ENCODE measurements at places on chromosomes 7 and 10.

GRCh38 chr7:26305090-26305868 is 13.6 kb downstream of the SNX10 start:
- no peak for DNase-seq

DNA sequence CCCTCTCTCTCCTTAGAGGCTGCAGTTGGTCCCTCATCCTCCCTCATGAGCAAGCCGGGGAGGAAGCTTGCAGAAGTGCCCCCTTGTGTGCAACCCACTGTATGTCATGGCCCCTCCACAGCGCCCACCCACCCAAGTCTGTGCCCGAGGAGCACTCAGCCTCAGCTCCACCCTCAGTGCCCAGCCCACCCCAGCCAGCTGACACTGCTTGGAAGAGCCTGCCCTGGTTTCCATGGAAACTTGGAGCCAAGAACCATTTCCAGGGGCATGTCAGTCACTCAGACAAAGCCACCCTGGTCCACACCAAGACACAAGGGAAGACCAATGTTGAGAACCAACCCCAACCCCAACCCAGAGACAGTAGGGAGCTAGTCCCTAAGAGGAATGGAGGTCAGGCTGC is 79.5 kb downstream of the PAX2 start:
- DNase-seq: no peak

DNA sequence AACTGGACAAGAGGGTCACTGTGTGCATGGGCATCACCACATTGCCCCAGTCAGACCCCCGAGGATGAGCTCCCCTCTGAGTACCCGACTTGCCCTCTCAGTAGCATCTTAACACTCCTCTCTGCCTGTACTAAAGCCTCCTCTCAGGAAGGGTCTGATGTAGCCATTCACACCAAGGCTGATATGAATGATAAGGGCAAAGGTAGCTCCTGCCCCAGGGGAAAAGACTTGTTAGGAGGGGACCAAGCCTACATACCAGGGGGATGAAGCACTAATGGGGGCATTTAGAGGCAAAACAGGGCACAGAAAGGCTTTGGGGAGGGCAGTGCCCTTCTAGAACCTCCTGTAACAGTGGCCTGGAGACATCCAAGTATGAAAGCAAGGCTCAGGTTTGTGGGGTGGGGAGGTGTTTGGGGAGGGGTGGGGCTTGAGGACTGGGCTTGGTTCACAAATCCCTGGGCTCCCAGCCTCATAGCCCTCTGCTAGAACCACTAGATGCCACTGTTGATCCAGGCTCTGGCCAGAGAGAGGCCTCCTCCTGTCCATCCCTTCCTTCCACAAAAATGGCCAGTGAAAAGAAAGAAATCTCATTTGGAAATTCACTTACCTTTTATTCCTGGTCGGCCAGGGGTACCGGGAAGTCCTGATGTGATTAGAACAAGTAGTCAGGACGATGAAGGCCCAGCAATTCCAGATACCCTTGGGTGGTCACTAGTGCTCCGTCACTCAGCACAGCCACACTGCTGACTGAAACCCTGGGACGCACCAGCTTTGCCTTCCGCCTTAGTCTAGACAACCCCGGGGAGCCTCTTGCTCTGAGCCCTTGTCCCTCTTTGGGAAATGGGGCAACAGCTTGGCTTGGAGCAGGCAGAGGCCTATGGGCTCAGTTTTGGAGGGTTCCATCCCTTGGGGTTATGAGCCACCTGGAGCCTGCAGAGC is 40.3 kb downstream of the COL17A1 start:
- peak; percentile 49 for DNase-seq

DNA sequence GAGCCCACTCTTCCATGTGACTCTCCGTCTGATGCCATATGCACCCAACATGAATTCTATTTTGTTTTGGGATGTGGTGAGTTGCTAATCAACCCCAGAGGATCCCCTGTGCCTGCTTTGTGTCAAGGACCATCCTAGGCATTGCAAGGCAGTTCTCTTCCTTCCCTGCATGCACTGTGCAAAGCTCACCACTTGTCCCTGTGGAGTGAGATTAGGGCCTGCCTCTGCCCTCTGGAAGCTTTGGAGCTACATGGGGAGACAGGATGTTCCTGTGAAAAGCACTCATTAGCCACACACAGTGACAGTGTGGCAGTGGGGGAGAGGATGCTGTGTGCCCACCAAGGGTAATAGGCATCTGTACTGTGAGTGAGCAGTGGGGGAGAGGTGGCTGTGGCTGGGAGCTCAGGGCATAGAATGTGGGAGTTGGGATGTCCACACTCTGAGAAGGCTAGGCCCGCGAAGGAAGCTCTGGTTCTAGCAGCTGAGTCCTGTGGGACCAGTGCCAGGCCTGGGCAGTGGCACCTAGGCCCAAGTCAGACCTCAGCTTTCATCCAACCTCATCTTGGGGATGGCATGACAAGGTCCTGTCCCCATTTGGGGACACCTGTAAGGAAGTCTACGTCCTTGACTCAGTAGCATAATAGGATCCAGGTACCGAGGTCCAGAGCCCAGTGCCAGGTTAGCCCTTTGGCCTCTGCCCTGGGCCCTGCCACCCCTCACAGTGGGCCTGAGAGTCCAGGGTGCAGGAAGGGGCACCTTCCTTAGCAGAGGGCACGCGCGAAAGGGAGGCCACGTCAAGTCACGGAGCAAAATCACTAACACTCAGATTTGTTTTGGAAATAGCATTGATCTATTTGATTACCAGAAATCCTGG is 6.6 kb downstream of the ADRA2A start:
- no peak for DNase-seq

DNA sequence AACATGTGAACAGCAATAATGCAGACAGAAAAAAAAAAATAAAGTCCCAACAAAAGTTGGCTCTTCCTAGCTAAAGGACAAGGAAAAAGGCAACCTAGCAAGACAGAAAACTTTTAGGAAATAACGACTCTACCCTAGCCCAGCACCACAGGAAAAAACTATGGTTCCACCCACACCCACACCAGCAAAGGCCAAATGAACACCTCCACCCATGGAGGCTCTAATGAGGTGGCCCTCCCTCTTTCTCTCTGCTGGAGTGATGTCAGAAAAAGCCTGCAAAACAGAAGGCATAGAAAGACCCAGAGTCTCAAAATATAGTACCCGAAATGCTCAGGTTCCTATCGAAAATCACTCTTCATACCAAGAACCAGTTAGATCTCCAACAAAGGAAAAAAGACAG is 28.4 kb downstream of the SYPL1 start:
- no peak for DNase-seq

DNA sequence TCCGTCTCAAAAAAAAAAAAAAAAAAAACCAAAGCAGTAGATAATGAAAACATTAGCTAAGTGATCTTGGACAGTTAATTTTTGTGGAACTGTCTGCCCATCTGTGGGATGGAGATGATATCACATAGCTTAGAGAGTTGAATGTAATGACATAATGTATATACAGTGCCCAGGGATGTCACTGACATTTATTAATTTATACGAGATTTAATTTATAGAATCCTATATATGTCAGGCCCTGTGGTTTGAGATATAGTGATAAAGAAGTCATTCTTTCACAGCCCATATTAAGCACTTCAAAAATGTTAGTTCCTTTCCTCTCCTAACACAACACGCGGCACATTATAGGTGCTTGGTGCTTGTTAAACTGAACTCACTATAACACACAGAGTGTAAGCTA is 4.0 kb downstream of the ENO4 start:
- DNase-seq: no peak

DNA sequence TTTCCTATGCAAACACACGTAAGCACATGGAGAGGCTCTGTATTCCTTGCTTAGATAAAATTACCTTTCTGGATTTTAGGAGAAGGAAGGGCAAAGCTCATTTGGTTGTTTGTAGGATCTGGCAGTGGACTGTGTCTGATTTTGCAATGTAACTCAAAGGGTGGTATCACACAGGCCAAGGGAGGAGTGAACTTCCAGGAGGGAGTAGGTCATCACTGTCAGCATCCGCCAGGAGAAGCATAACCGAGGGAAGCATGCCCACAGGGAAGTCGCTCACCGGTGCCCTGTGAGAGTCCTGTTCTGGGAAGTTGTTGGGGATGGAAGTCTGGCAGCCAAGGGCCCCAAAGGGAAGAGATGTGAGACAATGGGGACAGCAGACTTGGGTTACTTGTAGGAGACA is 74.4 kb downstream of the CFAP58 start:
- no peak for DNase-seq

- peak; percentile 65 for DNase-seq
Observed at GRCh38 chr10:103649654-103650423, 156.3 kb downstream of the NEURL1 start.

DNA sequence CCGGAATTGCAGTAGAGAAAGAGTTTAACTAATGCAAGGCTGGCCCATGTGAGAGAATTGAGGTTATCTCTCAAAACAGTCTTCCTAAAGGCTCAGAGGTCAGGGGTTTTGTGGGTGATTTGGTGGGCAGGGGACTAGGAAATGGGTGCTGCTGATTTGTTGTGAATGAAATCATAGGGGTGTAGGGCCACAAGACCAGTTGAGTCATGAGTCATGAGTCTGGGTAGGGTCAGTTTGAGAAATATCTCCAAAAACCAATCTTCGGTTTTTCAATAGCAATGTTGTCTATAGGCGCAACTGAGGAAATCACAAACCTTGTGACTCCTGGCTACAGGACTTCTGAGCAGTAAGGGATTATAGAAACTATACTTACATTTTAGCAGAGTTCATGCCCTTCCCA is 460.0 kb upstream of the NRP1 start:
- DNase-seq: no peak

GRCh38 chr10:117622471-117623184 is 80.1 kb downstream of the EMX2 start:
- no peak for DNase-seq

GRCh38 chr7:94104301-94104700 is 100.1 kb upstream of the BET1 start:
- no peak for DNase-seq

DNA sequence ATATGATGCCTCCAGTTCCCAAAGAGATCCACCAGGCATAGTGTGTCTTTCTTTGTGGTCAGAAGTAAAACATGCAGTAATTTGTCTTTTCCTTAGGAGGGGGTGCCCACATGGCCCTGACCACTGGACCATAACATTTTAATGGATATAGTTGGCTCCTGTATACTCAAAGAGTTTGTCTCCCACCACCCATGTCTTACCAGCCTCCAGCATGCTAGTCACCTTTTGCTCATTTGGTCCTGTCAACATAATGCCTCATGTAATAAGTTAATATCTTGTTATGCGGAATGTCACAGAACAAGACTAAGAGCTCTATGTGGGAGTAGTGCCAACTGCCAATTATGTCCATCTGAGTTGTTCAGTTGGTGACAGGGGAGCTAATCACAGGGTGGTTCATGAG is 83.4 kb upstream of the IFRD1 start:
- peak; percentile 73 for DNase-seq

- DNase-seq: peak; percentile 71
Observed at GRCh38 chr7:137804836-137805235, 41.9 kb downstream of the DGKI start.

- DNase-seq: peak; percentile 51
Observed at GRCh38 chr7:47253650-47254080, 328.2 kb downstream of the TNS3 start.

DNA sequence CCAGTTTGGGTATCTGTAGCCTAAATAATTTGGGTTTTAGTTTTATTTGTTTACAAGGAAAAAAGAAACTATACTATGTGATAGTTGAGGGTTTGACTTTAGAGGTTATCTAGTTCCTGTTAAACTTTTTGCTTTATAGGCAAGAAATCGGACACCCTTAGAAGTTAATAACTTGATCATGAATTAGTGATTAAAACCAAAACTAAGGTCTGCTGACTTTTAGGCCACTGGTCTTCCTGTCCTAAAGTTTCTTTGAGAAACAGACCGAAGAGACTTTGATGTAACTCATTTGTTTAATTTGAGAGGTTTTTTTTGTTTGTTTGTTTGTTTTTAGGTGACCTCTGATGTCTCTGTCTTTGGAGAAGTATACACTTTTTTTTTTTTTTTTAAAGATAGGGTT is 59.7 kb downstream of the PHTF2 start:
- no peak for DNase-seq

GRCh38 chr7:106591146-106591545 is 69.8 kb downstream of the CCDC71L start:
- peak; percentile 23 for DNase-seq

DNA sequence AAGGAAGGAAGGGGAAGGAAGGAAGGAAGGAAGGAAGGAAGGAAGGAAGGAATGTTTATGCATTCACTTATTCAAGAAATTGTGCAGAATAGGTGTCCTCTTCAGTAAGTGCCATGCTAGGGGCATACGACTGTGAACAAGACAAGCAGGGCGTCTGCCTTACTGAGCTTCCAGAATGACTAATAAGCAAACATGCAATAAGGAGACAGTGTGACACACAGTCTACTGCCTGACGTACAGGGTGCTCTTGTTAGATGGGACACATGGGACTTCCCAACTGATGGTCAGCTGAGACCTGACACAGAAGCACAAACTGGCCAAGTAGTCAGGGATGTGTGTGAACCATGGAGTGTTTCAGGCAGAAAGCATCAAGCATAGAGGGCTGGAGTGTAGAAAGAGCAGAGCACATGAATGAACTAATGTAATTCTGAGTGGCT is 18.2 kb downstream of the DNAJC12 start:
- peak; percentile 25 for DNase-seq

GRCh38 chr10:31584098-31584631 is 265.1 kb downstream of the ZEB1 start:
- DNase-seq: no peak

DNA sequence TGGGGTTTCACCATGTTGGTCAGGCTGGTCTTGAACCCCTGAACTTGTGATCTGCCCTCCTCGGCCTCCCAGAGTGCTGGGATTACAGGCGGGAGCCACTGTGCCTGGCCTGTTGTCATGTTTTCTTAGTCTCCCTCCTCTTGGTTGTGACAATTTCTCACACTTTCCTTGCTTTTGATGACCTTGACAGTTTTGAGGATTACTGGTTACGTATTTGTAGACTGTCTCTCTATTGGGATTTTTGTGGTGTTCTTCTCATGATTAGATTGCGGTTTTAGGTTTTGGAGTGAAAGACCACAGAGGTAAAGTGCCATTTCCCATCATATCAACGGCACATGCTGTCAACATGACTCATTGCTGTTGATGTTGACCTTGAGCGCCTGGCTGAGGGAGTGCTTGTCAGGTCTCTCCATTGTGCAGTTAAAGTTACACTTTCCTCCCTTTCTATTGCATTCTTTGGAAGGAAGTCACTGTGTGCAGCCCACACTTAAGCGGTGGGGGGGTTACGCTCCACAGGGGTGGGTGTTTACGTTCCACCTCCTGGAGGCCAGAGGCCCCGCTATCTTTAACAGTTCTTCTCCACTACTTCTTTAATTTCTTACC is 10.8 kb downstream of the NEURL1 start:
- DNase-seq: peak; percentile 13

DNA sequence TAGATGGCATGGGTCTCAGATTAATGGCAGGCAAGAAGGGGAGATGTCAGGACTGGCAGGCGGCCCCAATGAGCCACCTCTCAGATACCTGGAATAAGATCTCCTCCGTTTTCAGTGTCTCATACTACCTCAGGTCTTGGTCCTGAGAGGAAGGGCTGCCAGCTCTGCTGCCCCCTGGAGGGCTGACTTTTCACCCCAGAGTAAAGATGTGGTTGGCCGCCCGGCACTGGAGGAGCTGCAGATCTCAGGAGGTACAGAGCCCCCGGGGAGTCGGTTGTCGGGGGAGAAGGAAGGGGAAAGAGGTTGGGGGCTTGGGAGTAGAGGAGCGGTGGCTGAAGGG is 642 bp upstream of the COL13A1 start:
- DNase-seq: peak; percentile 14

Measured in NCI-H69 (cell line).